ENCODE measurements at places on chromosomes 4 and X.

GRCh38 chr4:26782168-26782829, 78.3 kb upstream of the STIM2 start:
- no peak for DNase-seq

GRCh38 chrX:53992589-53992988, 51.7 kb downstream of the PHF8 start:
- DNase-seq: no peak

GRCh38 chr4:2296631-2297601, 35.0 kb upstream of the MXD4 start:
- no peak for DNase-seq

DNA sequence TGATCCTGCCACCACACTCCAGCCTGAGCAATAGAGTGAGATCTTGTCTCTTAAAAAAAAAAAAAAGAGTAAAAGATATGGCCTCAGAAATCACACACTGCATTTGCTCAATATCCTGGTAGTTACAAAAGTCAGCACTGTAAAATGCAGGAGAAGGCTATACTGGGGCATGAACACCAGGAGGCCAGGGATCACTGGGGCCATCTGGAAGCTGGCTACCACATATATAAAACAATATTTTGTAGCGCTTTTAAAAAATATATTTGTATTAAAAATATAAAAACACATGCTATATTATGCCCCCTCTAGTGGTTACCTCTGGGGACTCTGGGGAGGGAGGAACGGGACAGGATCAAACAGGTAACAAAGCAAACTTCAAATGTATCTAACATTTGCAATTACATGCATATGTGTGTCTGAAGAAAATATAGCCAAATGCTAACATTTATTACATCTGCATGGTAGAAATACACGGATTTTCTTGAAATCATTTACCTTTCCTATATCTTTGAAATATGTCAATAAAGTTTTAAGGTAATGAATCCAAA, 4.0 kb downstream of the C4orf46 start:
- DNase-seq: no peak

GRCh38 chr4:7571701-7572100, 137.0 kb upstream of the PSAPL1 start:
- DNase-seq: no peak
